ENCODE measurements at places on chromosomes 5 and 9.

DNA sequence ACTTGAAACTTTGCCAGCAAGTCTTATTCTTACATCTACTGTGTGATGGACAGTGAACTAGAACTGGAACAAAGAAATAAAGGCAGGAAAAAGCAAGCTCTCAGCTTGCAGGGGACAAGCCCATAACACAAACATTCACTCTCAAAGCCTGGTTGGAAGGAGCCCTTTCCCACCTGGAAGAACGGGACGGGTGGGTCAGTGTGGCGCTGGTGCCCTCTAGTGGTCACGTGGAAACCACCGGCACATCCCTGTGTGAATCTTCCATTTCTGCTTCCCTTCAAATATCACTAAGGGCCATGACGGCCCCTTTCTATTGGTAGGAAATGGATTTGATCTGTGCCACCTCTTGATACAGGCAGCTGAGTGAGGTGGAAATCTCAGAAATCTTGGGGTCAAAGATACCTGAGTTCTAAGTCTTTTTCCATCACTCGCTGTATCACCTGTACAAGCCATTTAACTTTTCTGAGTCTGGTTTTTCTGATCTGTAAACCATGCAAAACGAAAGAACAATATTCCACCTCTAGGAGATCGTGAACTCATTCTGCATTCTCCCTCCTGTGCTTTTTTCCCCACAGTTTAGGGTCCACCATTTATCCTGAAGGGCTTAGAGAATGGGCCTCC is 211.6 kb downstream of the MSX2 start:
- DNase-seq = peak; percentile 29

DNA sequence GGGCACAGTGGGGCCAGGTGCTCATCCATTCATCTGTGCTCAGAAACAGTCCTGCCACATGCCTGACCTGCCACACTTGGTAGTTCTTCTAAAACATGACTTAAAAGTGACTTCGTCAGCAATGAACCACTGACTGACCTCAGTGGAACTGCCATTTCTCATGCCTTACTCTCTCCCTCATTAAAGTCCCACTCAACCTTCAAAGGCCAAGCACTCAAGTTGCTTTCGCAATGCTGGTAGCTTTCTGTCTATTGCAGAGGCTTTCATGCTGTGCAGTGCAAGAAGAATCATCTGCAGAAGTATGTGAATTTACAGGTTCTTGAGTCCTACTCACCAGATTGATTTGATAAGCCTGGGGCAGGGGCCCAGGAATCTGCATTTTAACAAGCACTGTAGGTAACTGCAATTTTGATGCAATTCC is 23.9 kb downstream of the B4GALT1 start:
- no peak for DNase-seq

- DNase-seq = no peak
Observed at GRCh38 chr5:149550594-149551226, 529 bp downstream of the CSNK1A1 start.

GRCh38 chr9:89357331-89358197 is 39.3 kb downstream of the SECISBP2 start:
- no peak for DNase-seq

DNA sequence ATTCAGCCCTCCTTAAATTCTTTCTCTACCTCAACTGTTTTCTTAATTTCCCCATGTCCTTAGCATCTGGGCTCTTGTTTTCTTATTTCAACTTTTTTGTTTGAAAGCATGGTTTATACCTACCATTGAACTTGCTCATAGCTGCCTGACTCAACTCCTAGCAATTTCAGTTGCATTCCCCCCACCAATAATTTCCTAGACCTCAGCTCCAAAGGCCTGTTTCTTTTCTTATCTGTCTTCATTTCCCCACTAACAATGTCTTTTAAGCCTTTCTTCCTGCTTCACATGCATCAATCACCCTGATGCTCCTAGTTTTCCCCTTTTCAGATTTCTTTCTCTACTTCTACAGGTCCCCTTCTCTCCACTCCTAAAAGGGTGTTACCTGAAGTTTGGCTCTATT is 129.7 kb upstream of the PDE4D start:
- DNase-seq = no peak

- peak; percentile 26 for DNase-seq
Observed at GRCh38 chr5:6729386-6730310, 16.4 kb downstream of the TENT4A start.

- peak; percentile 66 for DNase-seq
Observed at GRCh38 chr5:134138416-134139376, 24.2 kb downstream of the TCF7 start.
